MCF 10A (cell line): ENCODE measurements at places on chromosomes 5 and 9. TPM values are rescaled to one million over a fixed set of nuclear protein-coding genes. Genes with fewer than 3 reads are reported as not detected.

The SLC6A3 gene
- not detected in 2 replicates for total RNA-seq

DNA sequence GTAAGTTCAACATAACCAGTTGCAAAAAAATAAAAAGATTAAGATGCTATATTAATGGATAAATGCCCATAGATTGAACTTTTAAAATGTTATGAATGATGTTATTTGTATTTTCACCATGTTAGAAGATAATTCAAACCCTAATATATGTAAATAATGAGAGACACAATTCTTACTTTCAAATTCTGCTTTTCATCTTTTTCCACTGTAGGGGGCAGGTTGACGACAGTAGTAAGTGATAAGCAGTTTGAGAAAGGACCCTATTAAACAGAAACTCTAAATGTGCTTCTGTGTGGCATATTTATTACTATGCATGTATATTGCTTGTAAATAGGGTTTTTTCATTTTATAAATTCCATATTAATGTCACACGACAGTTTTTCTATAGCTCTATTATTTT is 591.1 kb downstream of the SEMA5A start:
- H3K4me1 ChIP-seq: no peaks in the 10 kb centered on the region
- H3K27ac ChIP-seq: no peak overlapping the region
- no peaks in the 10 kb centered on the region for H3K36me3 ChIP-seq
- no peak for DNase-seq
- H3K4me3 ChIP-seq: no peak overlapping the region

The NFIB gene
- total RNA-seq: 52.2 and 70.8 TPM in 2 replicates

- H3K27ac ChIP-seq: no peak overlapping the region
- no peaks in the 10 kb centered on the region for H3K27me3 ChIP-seq
- no peaks in the 10 kb centered on the region for H3K36me3 ChIP-seq
- no peaks in the 10 kb centered on the region for H3K4me1 ChIP-seq
- DNase-seq: peak; percentile 41
These were observed 42.7 kb upstream of the SPINK14 start for GRCh38 chr5:148125641-148126040.

DNA sequence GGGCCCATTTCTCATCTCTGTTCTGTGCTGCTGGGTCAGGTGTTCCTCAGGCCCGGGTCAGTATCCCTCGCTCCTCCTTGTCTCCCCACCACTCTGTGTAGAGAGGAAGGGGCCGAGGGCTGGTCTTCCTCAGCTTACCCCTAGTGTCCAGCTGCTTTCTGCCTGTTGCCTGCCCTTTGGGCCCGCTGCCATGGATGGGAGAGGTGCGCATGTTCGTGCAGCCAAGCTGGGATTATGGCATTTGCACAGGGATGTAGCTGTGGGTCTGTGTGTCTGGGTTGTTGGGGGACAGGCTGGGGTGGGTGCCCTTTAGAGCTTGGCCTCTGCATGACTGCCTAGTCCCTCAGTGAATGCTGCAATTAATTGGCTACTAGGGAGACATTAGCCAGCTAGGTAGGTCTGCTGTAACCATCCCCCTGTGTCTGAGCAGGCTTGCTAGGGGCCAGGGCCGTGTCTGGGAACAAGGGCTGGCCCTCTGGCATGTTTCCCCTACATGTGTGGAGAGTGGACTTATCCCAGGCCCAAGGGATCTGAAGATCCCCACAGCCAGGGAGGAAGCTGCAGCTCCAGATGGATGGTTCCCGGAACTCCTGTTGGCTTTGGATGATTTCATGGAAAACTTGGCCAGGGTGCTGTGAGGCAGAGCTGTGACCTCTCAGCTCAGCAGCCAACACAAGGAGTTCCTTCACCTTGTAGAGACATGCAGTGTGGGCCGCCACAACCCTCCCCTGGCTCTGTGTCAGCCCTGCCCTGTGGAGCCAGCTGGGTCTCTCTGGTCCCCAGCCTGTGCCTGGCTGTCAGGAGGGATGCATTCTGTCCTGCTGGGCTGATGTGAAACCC is 161.9 kb downstream of the MACROH2A1 start:
- H3K4me1 ChIP-seq: peaks cover 29% of the 10 kb centered on the region
- peak; percentile 45 for DNase-seq
- no peaks in the 10 kb centered on the region for H3K27me3 ChIP-seq
- H3K4me3 ChIP-seq: no peak overlapping the region

The RUFY1 gene
- total RNA-seq: 64.7 and 77.0 TPM in 2 replicates

- H3K27ac ChIP-seq: no peak overlapping the region
- H3K4me1 ChIP-seq: peaks cover 12% of the 10 kb centered on the region
- DNase-seq: no peak
- no peak overlapping the region for H3K4me3 ChIP-seq
These were observed 254.9 kb downstream of the FANCC start for GRCh38 chr9:95062596-95063065.

- H3K4me3 ChIP-seq: no peak overlapping the region
- H3K4me1 ChIP-seq: peaks cover 4% of the 10 kb centered on the region
- peaks cover 31% of the 10 kb centered on the region for H3K36me3 ChIP-seq
- H3K27ac ChIP-seq: no peak overlapping the region
These were observed 13.5 kb downstream of the SNX2 start for GRCh38 chr5:122788371-122788770.

GRCh38 chr5:168987543-168988300 is 313.2 kb downstream of the SLIT3 start:
- H3K27me3 ChIP-seq: peaks cover 22% of the 10 kb centered on the region
- no peak overlapping the region for H3K4me3 ChIP-seq
- H3K27ac ChIP-seq: no peak overlapping the region
- no peaks in the 10 kb centered on the region for H3K36me3 ChIP-seq

The FAM174A gene
- 9.7 and 15.4 TPM in 2 replicates for total RNA-seq

The PCAT7 gene
- not detected in 2 replicates for total RNA-seq

The TUSC1 gene
- 10.3 and 12.4 TPM in 2 replicates for total RNA-seq

The GNE gene
- 14.9 and 17.4 TPM in 2 replicates for total RNA-seq

DNA sequence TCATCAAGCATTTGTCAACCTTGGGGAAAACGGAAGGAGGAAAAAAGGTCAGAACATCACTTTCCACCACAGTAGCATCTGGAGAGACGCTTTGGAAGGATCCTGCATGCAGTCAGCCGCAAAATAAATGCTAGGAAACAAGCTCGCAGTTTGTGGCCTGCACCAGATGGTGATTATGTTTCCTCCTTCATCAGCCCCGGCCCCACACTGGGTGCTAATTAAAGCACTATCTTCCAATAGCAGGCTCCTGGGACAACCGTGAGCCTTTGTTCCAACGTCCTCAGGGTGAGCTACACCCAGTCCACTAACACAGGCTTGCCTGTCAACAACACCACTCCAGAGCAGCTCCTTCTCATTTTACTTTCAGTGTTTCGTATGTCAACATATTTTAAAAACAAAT is 64.0 kb downstream of the RNF130 start:
- no peak overlapping the region for H3K4me3 ChIP-seq
- H3K4me1 ChIP-seq: no peaks in the 10 kb centered on the region
- no peak overlapping the region for H3K27ac ChIP-seq

GRCh38 chr5:142888469-142889085 is 118.4 kb downstream of the ARHGAP26 start:
- H3K27me3 ChIP-seq: no peaks in the 10 kb centered on the region
- no peak overlapping the region for H3K27ac ChIP-seq
- H3K4me3 ChIP-seq: no peak overlapping the region
- peaks cover 6% of the 10 kb centered on the region for H3K36me3 ChIP-seq
- DNase-seq: peak; percentile 83

The PGGT1B gene
- 43.9 and 48.5 TPM in 2 replicates for total RNA-seq

GRCh38 chr5:174325961-174326360 is 280.5 kb downstream of the NSG2 start:
- H3K27me3 ChIP-seq: peaks cover 41% of the 10 kb centered on the region
- H3K36me3 ChIP-seq: no peaks in the 10 kb centered on the region
- H3K4me1 ChIP-seq: peaks cover 25% of the 10 kb centered on the region
- DNase-seq: no peak
- no peak overlapping the region for H3K27ac ChIP-seq
